Occipital lobe (tissue), 3 donors: ENCODE measurements at places on chromosomes 1 and 21.

GRCh38 chr21:42921927-42922326 lies 3.5 kb downstream of the ERVH48-1 start:
- no peak for DNase-seq

DNA sequence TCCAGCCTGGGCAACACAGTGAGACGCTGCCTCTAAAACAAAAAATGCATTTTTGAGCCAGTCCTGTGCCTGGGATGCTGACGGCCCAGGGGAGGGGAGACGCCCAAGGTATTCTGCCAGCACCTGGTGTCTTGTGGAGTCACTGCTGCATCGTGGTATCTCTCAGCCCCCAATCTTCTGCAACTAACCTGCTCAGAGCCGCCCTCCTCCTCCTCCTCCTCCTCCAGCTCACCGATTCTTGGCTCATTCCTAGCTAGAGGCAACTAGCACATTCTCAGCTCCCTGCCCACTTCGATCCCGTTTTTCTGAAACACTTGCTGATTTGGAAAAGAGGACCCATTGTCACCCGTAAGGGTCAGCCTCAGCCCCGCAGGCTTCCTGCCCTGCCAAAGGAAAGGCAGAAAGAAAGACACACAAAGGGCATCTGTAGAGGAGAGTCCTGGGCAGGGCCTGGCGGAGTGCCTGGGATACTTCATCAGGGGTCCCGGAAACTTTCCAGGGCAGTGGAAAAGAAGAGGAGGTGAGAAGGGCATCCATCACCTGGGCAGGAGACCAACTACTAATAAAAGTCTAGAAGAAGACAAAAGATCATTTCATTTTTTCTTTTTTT lies 20.7 kb downstream of the GPR157 start:
- DNase-seq, result no peak

GRCh38 chr1:185969028-185969427 lies 234.8 kb downstream of the HMCN1 start:
- no peak for DNase-seq

DNA sequence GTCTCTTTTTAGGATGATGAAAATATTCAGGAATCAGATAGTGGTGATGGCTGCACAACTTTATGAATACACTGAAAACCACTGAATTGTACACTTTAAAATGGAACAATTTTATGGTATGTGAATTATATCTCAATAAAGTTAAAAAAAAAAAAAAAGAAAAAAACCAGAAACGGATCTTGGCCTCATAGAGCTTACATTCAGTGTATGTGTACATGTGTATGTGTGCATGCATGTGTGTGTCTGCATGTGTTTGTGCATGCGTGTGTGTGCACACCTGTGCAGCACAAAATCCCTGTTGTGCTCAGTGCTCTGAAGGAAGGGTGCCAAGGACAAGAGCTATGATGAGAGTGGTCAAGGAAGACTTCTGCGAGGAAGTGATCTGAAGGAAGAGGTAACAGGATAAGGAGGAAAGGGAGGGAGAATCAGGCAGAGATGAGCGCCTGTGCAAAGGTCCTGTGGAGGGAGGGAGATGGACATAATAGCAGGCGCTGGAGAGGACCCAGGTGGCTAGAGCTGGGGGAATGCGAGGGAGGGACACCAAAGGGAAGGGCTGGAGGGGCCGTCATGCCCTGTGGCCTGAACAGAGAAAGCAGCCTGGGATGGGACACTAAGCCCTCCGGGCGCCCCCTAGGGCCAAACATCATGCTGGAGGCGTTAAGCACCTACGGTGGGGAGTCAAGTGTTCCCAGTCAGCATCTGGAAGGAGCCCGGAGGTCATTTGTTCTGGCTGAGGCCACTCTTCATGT lies 25.2 kb downstream of the NKAIN1 start:
- no peak for DNase-seq

DNA sequence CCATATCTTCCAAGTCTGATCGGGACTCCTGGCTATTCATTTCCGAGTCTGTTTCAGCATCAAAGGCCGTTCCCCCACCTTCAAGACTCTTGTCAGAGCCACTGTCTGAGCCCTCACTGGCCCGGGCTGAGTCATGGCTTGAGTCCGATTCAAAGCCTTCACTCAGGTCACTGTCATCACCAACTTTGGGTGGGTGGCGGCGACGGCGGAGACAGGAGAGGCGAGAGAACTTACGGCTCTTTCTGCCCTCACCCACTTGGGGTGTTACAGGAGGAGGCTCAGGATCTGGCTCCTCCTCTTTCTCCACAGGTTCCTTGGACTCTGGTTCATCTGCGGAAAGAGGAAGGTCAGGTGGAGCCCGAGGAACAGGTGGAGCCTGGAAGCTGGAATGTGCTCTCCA lies 16.6 kb downstream of the SMG5 start:
- DNase-seq, result no peak
